GM13977 (cell line): ENCODE measurements at places on chromosomes 1 and 21.

GRCh38 chr1:75502776-75503175, 108.1 kb downstream of the SLC44A5 start:
- no peak for DNase-seq

DNA sequence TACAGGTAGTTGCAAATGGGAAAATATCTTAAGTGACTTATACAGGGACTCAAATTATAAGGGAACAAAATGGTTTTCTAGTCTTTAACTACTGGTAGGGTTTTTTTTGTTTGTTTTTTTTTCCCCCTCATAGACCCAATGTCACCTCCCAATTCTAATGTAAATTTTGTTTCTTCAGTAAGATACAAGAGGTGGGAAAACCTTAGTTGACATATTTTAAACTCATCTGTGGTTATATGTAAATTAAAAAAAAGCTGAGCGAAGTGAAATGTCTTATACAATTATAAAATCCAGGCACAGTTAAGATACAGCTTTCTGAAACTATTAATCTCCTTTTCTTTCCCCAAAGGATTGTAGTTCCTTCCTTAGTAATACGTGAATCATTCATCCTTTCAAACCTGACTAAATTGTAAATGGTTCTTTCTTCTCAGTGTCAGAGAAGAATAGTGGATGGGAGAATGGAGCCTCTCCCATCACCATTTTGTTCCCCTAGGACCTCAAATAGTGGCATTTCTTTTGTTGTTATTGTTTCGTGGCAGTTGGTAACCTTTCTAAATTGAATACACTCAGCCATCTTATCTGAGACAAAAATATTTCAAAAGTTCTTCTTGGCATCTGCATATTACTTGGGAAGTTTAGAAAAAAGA, 11.2 kb downstream of the TSEN15 start:
- DNase-seq = no peak

GRCh38 chr1:34885405-34886247, 26.1 kb upstream of the SMIM12 start:
- no peak for DNase-seq

DNA sequence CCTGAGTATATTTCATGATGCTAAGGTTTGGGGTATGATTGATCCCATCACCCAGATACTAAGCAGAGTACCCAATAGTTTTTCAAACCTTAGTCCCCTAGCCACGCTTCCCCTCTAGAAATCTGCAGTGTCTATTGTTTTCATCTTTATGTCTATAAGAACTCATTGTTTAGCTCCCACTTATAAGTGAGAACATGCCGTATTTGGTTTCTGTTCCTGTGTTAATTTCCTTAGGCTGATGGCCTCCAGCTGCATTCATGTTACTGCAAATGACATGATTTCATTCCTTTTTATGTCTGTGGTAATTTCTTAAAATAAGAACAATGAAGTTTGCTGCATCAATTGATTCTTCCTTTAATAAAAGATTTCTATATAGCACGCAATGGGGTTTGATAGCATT, 301.3 kb downstream of the PLPP3 start:
- DNase-seq = no peak

GRCh38 chr1:151546011-151546925, 6.2 kb downstream of the TUFT1 start:
- no peak for DNase-seq

GRCh38 chr1:98565951-98566350, 95.6 kb upstream of the SNX7 start:
- no peak for DNase-seq

DNA sequence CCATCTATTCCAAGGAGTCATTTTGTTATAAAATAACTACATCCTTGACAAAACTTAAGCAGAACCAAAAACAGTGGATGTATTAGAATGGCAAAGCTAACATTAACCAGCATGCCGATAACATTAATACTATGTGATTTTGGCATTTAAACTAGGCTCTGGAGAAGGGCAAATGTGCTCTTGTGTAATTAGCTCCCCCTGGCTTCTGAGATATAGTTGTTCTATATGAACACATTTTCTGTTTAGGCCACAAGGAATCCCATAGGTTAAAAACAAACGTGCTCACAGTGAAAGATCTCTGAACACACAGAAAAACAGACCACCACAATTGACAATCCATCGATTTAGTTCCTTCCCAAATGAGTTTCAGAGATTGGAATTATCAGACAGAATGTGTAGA, 57.4 kb upstream of the TARS2 start:
- DNase-seq = peak; percentile 27

- no peak for DNase-seq
Measured at GRCh38 chr1:116044071-116044470, 67.1 kb upstream of the MAB21L3 start.

DNA sequence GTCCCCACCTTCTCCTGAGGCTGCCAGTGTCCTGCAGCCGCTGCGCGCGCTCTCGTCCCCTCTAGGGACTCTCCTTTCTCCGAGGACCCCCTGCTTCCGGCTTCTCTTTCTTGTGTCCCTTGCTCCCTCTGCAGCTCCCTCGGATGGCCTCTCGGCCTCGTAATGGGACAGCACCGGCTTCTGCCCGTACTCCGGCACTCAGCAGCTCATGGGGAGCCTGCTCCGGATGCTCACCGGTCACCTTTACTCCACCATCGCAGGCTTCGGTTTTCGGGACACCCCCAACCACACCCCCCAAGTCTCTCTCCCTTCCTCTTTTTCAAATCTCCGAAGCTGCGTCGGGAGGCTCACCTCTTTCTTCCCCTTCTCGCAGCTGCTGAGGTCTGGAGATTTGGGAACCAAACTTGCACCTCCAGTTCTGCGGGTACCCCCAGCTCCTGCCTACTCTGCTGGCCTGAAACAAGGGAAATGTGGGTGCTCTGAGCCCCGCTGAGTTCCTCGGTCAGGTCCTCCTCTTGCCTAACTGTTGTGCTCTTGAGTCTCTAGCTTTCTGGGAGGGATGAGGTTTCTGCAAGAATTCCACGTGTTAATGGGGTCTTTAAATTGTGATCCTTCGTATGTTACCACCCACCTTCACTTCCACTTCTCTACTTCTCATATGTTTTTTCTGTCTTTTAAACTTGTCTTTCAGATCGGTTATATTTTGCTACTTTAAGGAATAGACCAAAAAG, 930 bp downstream of the CDC14A start:
- peak; percentile 69 for DNase-seq

- no peak for DNase-seq
Measured at GRCh38 chr1:151542710-151543129, 2.6 kb downstream of the TUFT1 start.

GRCh38 chr1:98077691-98078090, 156.9 kb upstream of the DPYD start:
- no peak for DNase-seq

DNA sequence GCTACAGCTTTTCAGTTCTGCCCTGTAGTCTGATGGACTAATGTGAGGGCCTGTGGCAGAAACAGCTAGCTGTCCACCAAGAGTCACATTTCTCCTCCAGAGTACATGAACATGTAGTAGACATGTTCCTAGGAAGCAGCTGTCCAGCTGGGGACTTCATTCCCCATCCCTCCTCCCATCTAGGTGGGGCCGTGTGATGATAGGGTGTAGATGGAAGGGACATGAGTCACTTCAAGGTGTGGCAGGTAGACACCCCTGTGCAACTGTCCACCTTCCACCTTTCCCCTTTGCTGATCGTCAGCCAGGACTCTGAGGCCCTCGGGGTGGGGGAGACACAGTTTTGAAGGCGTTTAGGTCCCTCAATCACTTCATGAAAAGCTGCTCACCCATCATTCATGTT, 3.6 kb upstream of the RD3 start:
- no peak for DNase-seq

DNA sequence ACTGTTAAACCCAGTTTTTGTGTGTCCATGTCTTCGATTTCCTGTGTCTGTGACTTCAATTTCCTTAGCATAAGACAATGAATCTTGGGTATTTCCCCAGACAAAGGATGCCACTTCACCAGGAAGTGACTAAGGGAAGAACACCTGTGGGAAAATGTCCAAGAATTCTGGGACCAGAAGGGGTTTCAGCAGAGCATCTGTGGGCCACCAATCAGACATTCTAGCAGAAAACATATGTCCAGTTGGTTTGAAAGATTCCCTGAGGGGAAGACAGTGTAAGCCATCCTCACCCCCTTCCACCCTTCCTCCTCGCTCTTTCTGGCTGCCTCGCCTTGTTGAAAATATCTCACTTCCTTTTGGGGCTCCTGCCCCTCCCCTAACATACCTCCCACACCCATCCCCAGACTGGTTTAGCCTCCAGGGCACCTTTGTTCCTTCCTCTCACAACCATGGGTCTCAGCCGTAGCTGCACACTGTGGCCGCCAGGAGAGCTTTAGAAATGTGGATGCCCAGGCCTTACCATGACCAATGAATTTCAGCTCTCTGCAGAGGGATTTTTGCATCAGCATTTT, 25.5 kb upstream of the IFNAR1 start:
- peak; percentile 37 for DNase-seq

- no peak for DNase-seq
Measured at GRCh38 chr1:92372164-92372563, 73.3 kb downstream of the RPAP2 start.

DNA sequence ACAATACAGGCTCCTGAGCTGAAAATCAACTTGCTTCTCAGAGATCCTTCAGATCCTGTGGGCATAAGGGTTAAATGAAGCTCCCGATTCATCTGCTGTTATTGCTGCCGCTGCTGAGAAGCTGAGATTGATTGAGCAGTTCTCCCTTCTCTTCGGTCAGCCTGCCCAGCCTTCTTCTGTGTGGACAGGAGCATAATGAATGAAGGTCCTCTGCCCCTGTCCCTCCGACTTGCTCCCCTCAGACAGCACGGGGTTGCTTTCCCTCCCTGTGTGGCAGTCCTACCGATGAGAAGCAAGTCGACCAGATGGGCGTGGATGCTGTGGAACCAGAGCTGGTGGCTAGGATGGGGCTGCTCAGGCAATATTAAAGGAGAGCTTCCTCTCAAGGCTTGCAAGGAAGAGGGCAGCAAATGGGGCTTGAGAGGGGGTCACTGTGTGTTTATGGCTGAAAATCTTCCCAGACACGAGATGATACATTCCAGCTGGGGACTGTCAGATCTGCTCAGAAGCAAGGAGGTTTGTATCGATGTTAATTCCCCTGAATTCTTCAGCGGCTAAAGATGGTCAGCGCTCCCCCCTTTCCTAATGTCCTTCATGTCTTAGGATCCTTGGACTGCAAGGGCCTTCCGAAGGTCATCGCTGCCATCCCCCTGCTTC, 63.9 kb upstream of the GOLT1A start:
- no peak for DNase-seq

- DNase-seq = no peak
Measured at GRCh38 chr21:36985751-36986594, 19.5 kb upstream of the HLCS start.

DNA sequence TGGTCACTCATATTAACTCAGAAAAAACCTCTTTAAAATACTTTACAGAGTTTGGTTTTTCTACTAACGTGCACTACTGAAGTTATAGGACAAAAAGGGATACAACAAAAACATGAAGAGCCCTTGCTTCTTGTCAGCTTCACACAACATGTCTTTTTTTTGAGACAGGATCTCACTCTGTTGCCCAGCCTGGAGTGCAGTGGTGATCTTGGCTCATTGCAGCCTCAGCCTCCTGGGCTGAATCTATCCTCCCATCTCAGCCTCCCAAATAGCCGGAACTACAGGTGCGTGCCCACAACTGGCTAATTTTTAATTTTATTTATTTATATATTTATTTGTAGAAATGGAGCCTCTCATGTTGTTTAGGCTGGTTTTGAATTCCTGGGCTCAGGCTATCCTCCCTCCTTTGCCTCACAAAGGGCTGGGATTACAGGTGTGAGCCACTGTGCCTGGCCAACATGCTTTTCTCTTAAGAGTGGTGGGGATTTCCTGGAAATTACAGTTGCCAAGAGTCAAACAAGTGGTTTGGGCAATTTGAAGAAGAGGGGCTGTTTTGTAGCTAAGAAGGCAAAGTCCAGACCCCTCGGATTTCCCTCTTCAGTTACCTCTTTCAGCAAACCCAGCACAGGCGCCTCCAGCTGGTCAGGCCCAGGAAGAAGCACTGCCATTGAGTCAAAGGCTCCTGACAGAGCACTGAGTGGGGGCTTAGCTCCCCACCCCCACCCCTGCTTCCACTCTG, 6.4 kb upstream of the SMPDL3B start:
- no peak for DNase-seq

GRCh38 chr1:182998482-182998881, 24.7 kb upstream of the LAMC1 start:
- DNase-seq = no peak

- peak; percentile 17 for DNase-seq
Measured at GRCh38 chr1:243490748-243491686, 235.2 kb downstream of the SDCCAG8 start.

DNA sequence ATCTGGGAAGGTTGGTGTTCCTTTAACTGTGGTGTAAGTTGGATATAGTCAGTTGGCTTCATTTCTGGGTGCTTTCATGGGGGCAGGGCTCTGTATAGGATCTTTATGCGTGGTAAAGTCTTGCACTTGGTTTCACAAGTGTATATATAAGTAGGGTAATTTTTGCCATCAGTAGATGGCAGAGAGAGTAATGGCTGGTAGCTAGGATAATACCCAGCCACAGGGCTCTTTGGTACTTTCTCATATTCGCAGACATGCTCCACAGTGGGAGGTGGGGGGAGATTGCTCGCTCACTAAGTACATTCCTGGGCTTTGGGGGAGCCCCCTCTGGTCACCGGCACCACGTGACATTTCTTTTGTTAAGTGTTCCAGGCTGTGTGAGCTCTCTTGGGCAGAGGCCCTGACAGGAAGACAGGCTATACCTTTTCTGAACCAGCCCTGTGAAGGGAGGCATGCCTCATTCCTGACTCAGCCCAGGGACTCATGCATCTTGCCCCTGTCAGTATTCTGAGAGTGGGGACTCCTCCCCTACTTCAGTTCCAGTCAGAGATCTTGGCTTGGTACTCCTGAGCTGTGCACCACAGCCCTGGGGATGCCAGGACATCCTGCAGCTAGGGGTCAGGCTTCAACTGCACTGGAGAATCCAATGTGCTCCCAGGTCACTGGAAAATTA, 37.6 kb downstream of the FCRL2 start:
- no peak for DNase-seq

GRCh38 chr1:107277022-107277421, 136.2 kb downstream of the NTNG1 start:
- no peak for DNase-seq

DNA sequence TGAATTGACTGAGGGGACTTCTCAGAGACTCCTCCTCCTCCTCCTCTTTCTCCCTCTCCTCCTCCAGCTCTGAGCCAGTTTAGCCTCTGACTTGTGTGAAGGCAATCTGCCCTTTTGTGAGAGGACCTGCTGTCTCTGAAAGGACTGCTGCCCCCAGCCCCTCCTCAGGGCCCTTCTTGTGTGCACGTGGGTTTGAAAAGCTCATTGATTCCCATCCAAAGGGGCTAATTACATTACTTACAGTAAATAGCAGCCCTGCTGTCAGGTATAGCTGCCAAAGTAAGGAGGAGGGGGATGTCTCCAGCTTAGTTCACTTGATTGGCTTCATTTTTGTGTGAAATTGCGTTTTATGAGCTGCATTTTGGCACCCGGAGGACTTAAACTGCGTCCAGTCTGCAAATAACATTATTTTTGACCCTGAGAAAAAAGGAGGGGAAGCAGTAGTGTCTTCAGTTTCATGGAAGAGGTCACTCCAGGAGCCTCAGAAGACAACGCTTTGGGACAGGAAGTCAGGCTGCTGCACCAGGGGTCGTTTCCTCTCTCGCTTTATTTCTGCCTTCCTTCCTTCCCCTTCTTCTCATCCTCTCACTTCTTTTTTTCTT, 1.8 kb upstream of the LHX9 start:
- no peak for DNase-seq

- DNase-seq = no peak
Measured at GRCh38 chr1:47837866-47838561, 159.2 kb downstream of the TRABD2B start.

- DNase-seq = no peak
Measured at GRCh38 chr1:220473440-220473839, 54.5 kb upstream of the MARK1 start.

GRCh38 chr1:167502719-167503462, 15.4 kb downstream of the CD247 start:
- DNase-seq = no peak

GRCh38 chr1:164599272-164599671, 40.3 kb downstream of the PBX1 start:
- no peak for DNase-seq
